ENCODE measurements at places on chromosomes 16 and 17.

GRCh38 chr16:675884-676564 is 553 bp downstream of the RHBDL1 start:
- no peak for DNase-seq

GRCh38 chr17:8502126-8502525 is 66.4 kb downstream of the NDEL1 start:
- no peak for DNase-seq

- no peak for DNase-seq
Observed at GRCh38 chr17:661509-661908, 53.1 kb downstream of the VPS53 start.

GRCh38 chr16:54284319-54284930 is 2.2 kb downstream of the IRX3 start:
- DNase-seq: no peak

DNA sequence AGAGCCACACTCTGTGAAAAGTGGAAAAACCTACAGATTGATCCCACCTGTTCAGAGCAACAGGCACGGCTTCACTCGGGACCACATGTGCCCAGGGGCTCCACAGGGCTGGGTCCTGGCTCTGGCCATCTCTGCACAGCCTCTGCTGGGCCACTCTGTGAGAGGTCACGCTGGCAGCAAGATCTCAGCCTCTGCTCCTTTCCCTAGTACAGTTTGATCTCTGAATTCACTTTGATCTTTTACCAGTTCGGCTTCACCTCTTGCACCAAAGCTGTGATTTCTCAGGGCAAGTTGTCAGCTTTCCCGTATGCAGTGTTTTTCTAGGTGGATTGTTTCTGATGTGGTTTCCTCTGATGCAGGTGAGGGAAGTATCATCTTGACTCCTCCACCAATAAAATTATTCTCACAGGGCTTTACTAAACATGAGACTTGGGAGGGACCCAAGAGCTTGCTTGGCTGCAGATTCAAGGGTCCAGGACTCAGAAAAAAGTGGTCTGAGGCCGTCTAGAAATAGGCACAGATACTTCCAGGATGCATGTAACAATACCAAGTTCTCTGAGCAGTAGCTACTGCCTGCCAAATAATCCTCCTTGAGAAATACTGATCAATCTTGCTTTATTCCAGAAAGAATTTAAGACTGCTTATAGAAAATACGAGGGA is 24.0 kb upstream of the ALDH3A1 start:
- DNase-seq: no peak

DNA sequence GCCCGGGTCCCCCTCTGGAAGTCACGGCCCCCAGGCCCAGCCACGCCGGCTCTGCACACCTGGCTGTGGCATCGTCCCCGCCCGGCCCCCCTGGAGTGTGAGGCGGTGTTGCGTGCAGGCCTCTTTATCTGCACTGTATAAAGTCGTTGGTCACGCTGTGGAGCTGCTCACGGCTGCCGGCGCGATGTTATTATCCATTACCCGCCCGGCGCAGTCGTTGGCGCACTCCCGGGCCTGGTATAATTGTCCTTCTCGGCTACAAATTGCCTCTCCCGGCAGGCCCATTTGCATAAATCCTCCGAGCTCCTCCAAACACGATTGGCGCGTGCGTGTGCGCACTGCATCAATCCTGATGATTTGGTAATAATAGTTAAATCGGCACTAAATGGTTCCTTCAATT is 57.8 kb downstream of the BAHCC1 start:
- DNase-seq: no peak

- DNase-seq: no peak
Observed at GRCh38 chr16:50440991-50441390, 72.2 kb upstream of the BRD7 start.

DNA sequence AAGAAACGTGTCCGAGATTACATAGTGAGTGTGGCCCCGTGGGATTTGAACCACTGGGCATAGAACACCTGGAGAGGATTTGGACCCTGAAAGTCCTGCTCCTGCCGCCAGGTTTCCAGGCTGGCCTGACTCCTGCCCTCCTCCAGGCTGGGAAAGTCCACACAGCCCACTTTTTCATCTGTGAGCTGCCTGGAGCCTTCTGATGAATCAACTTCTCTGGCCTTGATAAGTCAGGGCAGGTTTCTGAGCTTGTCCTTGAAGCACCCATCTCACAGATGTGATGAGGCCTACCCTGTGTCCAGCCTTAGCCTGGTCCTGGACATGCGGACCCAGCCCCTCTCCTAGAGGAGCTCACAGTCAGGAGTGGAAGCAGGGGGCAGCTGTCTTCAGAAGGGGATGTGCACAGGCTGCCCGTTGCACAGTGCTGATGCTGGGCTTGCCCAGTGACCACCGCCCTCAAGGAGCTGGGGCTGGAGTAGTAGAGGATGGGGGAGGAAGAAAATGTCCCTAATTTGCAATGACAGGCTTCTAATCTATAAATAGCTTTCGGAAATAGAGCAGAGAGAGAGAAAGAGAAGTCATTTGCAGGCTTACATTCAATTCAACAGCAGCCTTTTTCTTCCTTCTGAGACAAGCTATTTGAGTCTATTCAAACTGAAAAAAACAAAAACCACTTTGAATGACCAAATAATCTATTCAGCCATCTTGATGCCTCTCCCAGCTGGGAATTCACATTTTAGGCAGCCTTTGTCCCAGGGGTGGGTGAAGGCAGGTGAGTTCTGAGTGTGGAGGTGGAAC is 73.5 kb upstream of the DNAJA2 start:
- no peak for DNase-seq

GRCh38 chr17:57343717-57344116 is 87.4 kb downstream of the MSI2 start:
- DNase-seq: no peak

DNA sequence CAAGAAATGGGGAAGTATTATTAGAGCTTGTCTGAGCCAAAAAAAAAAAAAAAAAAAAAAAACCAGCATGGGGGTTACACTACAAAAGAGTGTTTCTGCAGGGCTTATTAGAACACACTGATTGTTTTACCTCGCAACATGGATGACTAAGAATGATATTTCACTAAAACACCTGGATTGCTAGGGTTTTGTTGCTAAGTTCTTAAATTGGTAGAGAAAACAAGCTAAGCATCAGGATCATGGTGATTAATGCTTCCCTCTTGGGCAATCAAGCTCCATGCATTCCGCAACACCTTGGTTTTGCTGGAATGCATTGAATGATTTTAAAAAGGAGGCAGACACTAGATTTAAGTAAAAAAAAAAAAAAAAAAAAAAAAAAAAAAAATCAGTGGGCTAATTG is 931.4 kb upstream of the CDH8 start:
- no peak for DNase-seq

DNA sequence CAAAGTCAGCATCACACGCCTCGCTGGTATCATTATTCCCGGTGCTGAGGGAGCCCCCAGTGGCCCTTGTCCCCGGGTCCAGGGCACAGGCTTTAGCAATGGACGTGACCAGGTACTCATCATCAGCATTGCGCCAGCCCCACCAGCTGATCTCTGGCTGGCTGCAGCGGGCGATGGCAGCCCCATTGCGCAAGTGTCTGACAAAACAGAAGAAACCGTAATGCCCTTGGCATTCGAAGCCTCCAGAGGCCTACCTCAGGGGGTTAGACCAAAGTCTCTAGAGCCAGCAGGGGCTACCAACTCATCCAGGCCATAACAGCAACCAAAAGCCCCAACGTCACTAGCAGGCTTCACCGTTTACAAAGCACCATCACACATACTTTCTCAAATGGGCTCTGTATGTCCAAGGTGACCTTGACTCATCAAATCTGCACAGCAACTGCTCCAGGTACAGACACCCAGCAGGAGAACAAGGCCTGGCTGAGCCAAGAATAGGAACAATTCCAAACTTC is 7.3 kb downstream of the MTMR4 start:
- no peak for DNase-seq

DNA sequence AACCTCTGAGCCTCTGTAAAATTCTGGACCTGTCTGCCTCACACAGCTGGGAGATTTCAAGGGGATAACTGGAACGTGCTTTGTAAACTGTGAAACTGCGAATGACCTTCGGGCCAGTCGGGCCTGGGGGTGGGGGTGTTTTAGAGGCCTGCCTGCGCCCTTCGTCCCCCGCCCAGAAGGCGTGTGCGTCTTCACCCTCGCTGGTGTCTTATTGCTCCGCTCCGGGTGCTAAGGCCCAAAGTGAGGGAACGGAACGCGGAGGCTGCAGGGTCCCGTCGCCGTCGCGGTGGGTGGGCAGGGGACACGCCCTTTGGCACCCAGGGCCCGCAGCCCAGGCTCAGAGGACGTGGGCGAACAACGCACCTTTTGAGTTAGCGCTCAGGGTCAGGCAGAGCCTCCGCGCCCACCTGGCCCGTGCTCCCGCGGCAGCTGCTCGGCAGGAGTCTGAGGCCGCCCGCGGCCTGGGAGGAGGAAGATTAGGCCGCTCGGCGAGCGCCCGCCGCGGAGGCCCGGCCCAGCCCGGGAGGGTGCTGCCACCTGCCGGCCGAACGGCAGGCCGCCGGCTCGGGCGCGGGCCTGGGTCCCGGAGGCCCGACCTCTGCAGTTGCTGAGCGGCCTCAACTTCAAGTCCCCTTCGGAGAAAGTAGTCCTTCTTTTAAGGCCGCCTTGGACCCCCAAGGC is 29.7 kb downstream of the DCAKD start:
- DNase-seq: no peak

DNA sequence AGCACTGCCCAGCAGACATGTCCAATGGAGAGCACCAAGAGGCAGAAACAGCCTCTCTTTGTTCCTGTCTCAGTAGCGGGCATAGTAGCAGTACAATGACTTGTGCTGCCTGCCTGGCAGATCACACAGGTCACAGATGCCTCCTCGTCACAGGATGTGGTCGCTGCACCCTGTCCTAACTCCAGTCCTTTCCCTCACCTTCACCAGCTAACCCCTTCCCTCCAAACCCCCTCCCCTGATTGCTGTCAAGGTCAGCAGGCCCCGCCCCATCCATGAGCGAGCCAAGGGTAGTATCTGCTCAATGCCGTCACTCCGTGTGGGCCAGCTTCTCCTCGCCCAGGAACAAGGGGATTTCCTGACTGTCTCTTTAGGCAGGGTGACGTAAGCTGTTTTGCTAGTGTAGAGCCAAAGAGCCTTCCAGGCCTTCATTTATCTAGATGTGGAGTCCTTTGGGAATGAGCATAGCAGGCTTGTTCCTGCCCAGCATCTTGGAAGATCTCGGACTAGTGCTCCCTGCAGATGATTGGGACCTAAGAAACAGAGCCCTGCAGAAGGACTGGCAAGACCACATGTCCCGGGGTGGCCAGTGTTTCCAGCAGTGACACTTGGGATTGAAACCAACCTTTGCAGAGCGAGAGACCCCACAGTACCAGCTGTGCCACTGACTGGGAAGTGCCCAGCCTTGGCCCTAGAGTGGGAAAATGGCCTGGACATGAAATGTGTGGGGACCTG is 75.9 kb upstream of the TNRC6C start:
- DNase-seq: no peak

DNA sequence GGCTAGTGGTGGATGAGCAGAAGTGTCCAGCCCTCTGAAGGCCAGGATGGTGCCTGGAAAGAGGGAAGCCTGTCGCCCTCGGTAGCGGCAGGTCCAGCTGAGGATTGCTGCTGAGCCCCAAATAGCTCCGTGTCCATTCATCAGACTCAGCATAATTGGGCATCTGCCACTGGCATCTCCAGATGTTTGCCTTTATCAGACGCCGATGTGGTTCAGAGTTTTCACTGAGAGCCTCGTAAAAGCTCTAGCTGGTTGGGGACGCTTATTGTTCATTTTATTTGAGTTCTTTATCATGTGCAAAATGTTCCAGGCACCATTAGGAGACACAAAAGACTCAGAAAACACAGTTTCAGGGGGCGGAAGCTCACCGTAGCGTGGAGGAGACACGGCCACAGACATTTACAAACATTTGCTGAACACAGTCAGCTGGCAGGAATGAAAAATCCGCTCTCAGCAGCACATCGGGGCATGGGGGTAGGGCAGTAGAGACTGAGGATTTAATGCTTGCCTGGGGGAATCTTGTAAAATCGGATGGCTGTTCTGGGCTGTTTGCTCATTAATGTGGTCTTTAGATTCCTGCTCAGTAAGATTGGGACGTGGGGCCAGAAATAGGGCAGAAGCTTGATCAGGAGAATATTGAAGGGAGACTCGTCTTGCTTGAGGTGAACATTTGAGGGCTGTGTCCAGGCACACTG is 41.7 kb downstream of the SMPD3 start:
- peak; percentile 23 for DNase-seq

GRCh38 chr16:70678898-70679670 is 6.8 kb downstream of the MTSS2 start:
- DNase-seq: no peak

GRCh38 chr17:75849279-75849646 is 5.1 kb upstream of the UNC13D start:
- DNase-seq: no peak

DNA sequence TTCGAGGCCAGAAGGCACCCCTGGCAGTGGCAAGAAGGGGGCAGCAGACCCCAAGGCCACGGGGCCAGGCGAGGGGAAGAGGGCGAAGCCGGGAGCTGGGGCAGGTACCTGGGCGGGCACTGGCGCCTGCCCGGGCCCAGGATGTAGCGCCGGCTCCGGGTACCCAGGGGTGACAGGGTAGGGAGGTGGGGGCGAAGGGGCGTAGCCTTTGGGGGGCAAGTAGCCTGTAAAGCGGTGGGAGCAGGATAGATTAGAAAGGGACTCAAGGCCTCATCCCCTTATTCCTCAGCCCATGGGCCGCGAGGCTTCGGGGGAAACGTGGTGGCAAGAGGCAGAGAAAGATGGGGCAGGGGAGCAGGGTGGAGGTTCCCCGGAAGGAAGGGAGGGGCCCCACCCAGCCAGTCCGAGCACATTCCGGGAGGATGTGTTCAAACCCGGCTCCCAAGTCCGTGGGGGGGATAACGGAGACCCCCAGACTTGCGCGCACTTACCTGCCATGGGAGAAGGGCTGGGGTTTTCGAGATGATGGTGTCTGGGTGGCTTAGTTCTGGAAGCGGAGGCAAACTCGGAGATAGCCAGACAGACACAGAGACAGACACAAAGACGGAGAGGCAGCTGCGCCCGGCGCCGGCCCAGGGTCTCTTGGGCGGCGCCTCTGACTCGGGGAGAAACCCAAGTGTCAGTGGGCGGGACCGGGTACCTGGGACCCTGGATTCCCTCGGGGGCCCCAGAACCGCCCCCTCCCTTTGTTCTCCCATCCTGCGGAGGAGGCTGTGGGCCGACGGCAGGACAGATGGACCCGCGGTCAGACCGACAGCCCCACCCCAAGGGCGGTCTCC is 493 bp downstream of the PLSCR3 start:
- DNase-seq: no peak

- DNase-seq: no peak
Observed at GRCh38 chr17:33651686-33652085, 358.6 kb upstream of the ASIC2 start.

DNA sequence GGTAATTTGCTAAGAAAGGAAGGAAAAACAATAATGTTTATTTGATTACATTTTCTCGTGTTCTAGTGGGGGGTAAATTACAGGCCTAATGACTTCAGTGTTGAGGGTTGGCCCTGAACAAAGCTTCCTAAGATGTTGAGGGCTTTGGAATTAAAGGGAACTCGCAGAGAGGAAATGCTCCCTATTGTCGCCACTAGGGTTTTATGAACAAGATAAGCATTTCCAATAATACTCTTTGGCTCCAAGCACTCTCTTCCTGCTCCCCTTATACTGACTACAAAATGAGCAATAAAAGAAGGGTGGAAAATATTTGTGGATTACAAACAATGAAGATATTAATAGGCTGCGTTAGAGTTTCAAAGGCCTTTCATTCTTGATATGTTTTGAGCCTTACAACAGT is 363.6 kb downstream of the HS3ST3B1 start:
- DNase-seq: no peak

- no peak for DNase-seq
Observed at GRCh38 chr17:56176091-56176490, 22.8 kb downstream of the ANKFN1 start.

GRCh38 chr17:76111956-76112355 is 8.4 kb upstream of the EXOC7 start:
- DNase-seq: no peak
